Myocyte (in vitro differentiated cells): ENCODE measurements at places on chromosomes 2 and 18.

GRCh38 chr2:8612734-8613179 lies 69.1 kb upstream of the ID2 start:
- no peak for DNase-seq

- DNase-seq: no peak
Measured at GRCh38 chr2:197164141-197164754, 146.3 kb downstream of the ANKRD44 start.

DNA sequence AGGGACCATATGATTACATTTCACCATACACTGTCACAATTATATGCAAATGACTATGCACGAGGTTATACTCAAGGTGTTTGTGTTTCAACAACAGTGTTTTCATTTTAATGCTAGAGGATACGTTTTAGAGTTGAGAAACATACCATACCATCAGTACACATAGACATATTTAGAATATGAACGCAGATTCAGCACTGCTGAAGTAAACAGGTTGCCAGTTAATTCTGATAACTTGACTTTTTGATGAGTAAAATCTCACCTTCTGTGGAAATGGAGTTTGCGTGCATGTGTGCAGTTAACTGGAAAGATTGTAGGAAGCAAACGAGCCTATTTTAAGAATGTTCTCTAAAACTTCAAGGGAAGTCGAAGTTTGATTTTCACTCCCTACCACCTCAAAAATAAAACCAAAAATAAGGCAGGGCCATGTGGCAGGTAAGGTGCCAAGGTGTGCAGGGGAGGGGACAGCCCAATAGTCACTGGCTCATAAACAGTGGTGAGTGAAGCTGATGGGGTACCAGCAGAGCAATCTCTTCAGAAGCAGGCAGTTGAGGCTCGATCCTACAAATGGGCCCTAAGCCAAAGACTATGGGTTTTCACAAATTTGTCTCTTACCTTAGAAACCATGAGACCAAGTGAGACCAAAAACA lies 213.1 kb downstream of the IKZF2 start:
- no peak for DNase-seq

- DNase-seq: peak; percentile 18
Measured at GRCh38 chr2:131055169-131056065, 37.8 kb downstream of the FAM168B start.

DNA sequence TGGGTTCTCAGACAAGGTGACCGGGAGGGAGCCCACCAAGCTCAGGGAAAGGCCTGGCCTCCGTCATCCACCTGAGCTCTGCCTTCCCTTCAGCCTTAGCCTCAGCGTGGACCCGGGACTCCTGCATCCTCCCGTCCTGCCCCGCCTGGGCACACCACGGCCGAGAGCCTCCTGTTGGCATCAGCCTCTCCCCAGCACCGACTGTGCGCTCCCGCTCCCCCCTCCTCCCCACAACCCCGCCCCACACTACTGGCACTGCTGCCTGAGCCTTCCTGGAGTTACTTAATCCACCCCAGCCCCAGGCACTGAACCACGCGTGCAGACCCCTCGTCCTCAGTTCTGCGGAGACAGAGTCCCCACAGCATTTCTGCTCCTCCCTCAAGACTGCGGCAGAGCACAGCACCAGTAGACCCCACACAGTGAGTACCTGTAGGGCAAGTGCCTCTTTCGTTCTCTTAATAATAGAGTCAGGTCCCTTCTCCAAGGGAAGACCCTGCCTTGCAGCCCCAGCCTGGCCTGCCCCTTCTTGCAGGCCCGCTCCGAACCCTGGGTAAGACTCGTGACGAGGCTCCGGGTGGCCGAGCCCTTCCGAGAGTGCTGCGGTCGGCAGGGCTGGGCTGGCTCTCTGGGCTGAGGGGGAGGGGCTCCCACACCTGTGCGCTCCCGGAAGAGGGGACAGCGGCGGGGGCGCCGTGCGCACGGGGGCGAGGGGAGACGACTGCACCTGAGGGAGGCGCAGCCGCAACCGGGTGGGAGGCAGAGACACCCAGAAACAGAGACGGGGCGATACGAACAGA lies at the start of gene AMER3:
TSS of gene AMER3 (plus strand) at position 285 of the 797 bp plus-strand sequence. CDS start 6,533 bp downstream, outside the sequence.
- no peak for DNase-seq

GRCh38 chr2:2158189-2158826 lies 172.8 kb downstream of the MYT1L start:
- DNase-seq: no peak

GRCh38 chr18:4842751-4843150 lies 354.3 kb downstream of the AKAIN1 start:
- DNase-seq: no peak

DNA sequence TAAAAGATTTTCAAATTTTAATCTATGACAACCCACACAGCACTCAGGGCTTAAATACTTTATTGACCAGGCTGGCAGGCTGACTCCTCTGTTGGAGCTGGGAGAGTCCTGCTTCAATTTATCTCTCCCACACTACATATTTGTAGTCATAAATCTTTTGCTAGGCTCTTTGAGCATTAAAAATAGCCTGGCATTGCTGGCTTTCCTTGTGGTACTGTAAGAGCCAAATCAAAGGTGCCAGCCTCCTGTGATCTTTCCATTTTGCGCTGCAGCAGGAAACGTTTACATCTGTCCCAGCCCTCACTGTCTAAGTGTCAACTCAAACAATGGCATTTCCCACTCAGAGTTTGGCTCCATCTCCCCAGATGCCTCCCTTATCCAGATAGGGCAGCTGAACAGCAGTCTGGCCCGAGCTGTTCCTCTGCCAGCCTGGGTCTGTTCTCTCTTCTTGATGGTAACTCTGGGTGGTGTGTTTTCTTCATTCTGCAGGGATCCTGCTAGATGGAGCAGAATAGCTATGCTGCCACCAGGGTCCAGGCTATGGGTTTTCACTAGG lies 62.1 kb downstream of the LRRTM1 start:
- no peak for DNase-seq

- DNase-seq: peak; percentile 52
Measured at GRCh38 chr2:72211777-72212485, 64.3 kb upstream of the CYP26B1 start.

DNA sequence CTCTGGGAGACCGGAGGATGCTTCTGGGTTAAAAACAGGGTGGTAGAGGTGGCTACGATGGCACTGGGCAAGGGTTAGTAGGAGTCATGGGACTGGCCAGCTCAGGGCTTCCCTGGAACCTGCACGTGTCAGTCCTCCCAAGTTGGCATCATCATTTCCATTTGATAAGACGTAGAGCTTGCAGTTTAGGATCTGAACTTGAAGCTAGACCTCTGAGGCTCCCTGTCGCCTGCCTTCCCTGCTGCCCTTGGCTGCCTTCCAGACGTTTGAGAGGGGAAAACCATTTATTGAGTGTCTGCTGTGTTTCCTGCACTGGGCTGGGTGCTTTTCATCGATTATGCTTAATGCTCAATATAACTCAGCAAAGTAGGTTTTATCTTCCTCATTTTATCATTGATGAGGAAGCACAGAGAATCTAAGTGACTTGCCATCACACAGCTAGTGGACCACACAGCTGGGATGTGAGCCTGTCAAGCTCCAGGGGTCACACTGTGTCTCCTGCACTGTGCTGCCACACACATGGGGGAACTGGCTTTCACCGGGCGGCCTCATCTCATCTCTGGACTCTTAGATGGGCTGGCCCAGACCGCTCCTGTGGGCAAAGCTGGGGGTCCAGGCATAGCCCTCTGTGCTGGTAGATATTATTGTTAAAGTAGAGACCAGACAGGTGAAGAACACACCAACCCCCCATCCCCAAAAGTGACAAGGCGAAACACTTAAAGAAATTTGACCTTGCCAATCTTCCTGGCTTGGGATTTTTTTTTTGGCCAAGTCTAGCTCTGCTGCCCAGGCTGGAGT lies 7.8 kb downstream of the NT5DC4 start:
- no peak for DNase-seq

DNA sequence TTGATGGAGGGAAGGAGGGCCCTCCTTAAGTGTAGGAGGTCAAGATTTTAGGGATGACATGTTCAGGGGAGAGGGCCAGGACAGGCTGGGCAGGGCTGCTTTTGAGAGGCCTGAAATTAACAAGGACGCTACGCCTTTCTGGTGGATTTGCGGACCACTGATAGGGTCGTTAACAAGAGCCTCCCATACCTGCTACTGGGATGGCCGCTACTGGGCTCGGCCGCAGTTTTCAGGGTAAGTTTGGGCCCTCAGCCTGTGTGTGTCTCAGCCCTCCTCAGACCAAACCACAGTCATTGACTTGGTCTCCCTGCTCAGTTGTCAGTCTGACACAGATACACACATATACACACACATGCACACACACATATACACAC lies 180.9 kb downstream of the SMAD2 start:
- no peak for DNase-seq
